ENCODE measurements at places on chromosomes 2 and 18.

DNA sequence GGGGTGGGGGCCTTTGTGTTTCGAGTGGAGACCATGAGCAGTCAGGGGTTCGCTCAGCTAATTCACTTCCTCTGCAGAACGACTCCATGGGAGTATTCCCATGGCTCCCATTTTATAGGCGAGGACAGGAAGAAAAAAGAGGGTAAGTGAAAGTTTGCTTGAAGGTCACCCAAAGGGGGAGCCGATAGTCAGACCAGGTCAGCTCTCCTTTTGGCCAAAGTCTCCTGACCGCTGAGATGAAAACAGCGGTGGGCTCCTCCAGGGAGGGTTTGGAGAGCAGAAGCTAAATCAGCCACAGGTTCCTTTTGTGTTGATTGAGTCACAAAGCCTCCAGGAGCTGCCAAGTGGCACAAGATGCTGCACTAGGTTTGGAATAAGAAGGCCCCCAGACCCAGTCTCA is 34.1 kb upstream of the CTAGE1 start:
- DNase-seq: no peak

GRCh38 chr2:12178289-12179080 is 432.1 kb downstream of the LPIN1 start:
- DNase-seq: no peak

DNA sequence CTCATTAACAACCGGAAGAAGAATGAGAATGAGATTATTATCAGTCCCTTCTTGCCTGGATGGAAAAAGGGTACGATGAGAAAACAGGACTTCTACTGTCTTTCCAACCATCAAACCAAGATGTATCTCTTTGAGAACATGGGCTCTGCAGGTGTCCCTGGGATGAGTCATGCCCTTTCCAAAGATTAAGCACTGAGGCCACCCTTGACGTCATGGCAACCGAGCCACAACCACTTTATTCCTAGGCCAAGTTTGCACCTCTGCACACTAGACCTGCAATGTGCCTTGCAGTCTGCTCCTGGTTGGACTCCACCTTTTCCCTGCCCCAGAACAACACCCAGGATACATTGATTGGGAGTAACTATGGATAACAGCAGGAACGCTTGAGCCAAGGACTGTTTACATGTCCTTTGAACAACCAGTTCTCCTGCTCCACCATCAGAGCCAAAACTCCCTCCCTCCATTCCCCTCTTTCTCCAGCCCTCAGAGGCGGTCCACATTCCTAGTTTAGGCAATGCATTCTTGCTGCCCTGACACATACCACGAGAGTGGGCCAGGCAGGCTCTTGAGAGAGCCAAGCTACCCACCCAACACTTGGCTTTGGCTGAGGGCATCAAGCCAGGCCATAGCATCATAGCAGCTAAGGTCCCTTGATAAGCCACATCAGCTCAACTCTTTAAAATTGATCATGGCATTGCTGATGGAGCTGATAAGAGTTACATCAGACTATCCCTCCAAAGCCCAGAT is 310.7 kb downstream of the TNS1 start:
- no peak for DNase-seq

GRCh38 chr2:147082850-147083522 is 761.8 kb upstream of the ACVR2A start:
- no peak for DNase-seq

DNA sequence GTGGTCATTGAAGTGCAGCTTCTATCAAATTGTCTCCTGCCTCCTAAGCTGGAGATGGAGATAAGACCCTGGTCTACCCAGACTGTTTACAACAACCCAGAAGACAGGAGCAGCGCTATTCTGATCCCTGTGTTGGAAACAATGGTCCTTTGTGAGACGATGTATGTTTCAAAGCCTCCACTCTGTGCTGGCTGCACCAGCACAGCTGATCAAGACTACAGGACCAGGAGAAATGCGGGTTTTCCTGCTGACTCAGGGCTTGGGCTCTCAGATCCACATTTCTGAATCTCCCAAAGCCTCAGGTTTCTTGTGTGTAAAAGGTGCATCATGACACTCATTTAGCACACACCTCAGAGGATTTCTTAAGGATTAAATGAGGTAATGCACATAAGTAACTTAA is 92.0 kb downstream of the POU3F3 start:
- no peak for DNase-seq

DNA sequence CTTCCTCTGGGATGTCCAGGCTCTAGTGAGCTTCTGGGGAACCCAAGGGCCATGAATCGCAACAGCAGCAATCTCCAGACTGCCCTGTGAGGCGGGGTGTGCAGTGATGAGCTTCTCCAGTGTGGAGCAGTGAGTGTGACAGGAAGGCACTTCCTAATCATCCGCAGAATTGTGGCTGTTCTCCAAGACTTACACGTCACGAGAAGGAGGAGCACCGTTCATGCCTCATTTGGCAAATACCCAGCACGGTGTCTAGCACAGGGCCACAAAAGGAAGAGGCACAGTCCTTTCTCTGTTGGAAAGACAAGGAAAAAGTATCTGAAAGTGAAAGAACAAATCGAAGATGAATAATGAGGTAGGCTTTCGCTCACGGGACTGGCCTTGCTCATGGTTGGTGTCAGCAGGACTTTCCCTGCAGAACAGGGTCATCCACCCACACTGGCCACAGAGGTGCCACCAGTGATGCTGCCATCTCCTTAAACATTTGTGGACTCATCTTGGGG is 125.1 kb upstream of the HAAO start:
- DNase-seq: no peak

GRCh38 chr18:59189746-59190145 is 30.2 kb upstream of the GRP start:
- no peak for DNase-seq

- no peak for DNase-seq
These were observed 25.7 kb upstream of the PLA2R1 start for GRCh38 chr2:160087854-160088745.

DNA sequence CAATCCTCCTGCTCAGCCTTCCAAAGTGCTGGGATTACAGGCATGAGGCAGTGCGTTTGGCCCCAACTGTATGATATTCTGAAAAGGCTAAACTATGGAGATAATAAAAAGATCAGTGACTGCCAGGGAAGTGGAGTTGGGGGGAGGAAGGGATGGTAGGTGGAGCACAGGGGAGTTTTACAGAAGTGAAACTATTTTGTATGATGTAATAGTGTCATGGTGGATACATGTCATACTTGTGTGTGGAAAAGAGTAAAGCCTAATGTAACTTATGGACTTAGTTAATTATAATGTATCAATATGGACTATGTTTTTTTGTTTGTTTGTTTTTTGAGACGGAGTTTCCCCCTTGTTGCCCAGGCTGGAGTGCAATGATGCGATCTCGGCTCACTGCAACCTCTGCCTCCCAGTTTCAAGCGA is 2.9 kb upstream of the GGCX start:
- DNase-seq: no peak

- DNase-seq: no peak
These were observed 6.1 kb downstream of the MGAT5 start for GRCh38 chr2:134259994-134260393.

DNA sequence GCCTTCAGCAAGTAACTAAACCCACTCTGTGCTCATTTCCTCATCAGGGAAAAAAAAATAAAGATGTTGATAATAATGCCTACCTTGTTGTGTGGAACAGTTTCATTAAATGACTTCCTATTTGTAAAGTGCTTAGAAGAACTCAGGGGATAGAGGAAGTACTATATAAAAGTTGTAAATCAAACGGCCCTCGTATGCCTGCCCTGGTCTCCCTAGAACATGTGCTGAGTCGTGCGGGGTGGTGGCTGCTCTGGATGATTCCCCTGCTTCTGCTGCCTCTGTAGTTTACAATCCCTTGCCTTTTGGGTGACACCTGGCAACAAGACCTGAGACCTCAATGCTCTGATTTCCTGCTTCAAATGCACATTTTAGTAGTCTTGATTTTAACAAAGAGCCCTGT is 170.0 kb downstream of the CERS6 start:
- DNase-seq: no peak

All from NCI-H187 (cell line).